GM23338 (cell line): ENCODE measurements at places on chromosomes 1 and 21. TPM values are rescaled to one million over a fixed set of nuclear protein-coding genes. Genes with fewer than 3 reads are reported as not detected.

GRCh38 chr21:24275616-24276015, 1331.7 kb downstream of the MRPL39 start:
- no peak overlapping the region for H3K27ac ChIP-seq
- no peaks in the 10 kb centered on the region for H3K36me3 ChIP-seq
- H3K27me3 ChIP-seq, result no peaks in the 10 kb centered on the region
- H3K4me3 ChIP-seq, result no peak overlapping the region
- no peaks in the 10 kb centered on the region for H3K4me1 ChIP-seq

GRCh38 chr1:201397675-201398074, 1.4 kb downstream of the LAD1 start:
- no peaks in the 10 kb centered on the region for H3K36me3 ChIP-seq
- peak overlapping the region; percentile 81; the same call in 1 of the 2 replicates for H3K4me3 ChIP-seq
- H3K4me1 ChIP-seq, result peaks cover 26% of the 10 kb centered on the region
- H3K27me3 ChIP-seq, result peaks cover 28% of the 10 kb centered on the region
- no peak overlapping the region for H3K27ac ChIP-seq

ABCG1 gene
- 4.4 and 7.3 TPM in 2 replicates for total RNA-seq

- H3K27me3 ChIP-seq, result no peaks in the 10 kb centered on the region
- H3K36me3 ChIP-seq, result no peaks in the 10 kb centered on the region; the same call in 1 of the 2 replicates
- H3K4me3 ChIP-seq, result no peak overlapping the region
- H3K27ac ChIP-seq, result no peak overlapping the region
These were observed 183.6 kb upstream of the UBE2U start for GRCh38 chr1:64019818-64020217.

GRCh38 chr21:42317826-42318746, 2.9 kb upstream of the TFF3 start:
- no peak overlapping the region for H3K4me3 ChIP-seq
- H3K27me3 ChIP-seq, result no peaks in the 10 kb centered on the region
- no peak overlapping the region for H3K27ac ChIP-seq
- peaks cover 11% of the 10 kb centered on the region; the same call in 1 of the 2 replicates for H3K4me1 ChIP-seq

GNG4 gene
- 49.2 and 53.5 TPM in 2 replicates for total RNA-seq

GRCh38 chr1:85289207-85289847, 12.9 kb upstream of the BCL10 start:
- H3K27me3 ChIP-seq, result no peaks in the 10 kb centered on the region
- DNase-seq, result no peak
- H3K27ac ChIP-seq, result no peak overlapping the region

- no peak overlapping the region for H3K27ac ChIP-seq
- H3K4me1 ChIP-seq, result no peaks in the 10 kb centered on the region
- H3K36me3 ChIP-seq, result no peaks in the 10 kb centered on the region
- no peak for DNase-seq
- H3K27me3 ChIP-seq, result no peaks in the 10 kb centered on the region
These were observed 11.6 kb upstream of the PTPN7 start for GRCh38 chr1:202172015-202172355.

DNA sequence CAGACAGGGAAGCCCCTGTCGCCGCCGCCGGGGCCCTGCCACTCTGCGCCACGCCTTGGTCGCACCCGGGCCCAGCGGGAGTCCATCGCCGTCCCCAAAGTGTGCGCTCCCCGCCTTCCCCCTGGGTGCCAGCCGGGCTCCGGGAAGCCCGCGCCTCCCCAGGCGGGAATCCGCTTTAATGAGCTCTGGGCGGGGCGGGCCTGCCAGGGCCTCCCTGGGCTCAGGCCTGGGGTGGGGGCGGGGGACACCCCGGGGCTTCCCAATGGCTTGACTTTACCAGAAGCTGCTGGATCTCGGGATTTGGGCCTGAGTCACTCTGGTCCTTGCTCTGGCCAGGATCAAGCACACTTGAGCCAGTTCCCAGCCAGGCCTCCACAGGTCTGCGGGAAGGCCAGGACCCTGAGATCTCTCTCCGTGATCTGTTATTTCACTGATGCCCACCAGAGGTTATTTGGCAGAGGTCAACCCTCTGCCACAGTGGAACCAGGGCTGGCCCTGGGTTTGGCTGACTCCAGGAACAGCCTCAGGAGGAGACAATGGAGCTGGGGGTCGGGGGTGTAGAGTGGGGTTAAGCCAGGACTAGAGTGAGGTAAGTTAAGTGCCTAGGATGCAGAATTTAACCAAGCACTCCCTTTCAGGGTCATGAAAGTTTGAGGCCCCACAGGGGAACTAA, 178.4 kb upstream of the EDN2 start:
- peaks cover 3% of the 10 kb centered on the region; the same call in 1 of the 2 replicates for H3K4me1 ChIP-seq
- peak overlapping the region; percentile 71 for H3K4me3 ChIP-seq
- no peaks in the 10 kb centered on the region for H3K36me3 ChIP-seq
- DNase-seq, result peak; percentile 37
- no peak overlapping the region for H3K27ac ChIP-seq

OR2L2 gene
- 0.07 TPM in 1 of 2 replicates, not detected in the other for total RNA-seq

KCNH1 gene
- total RNA-seq, result 0.19 and 0.28 TPM in 2 replicates

- no peaks in the 10 kb centered on the region for H3K27me3 ChIP-seq
- DNase-seq, result peak; percentile 41
- H3K36me3 ChIP-seq, result no peaks in the 10 kb centered on the region
- no peak overlapping the region for H3K4me3 ChIP-seq
- peaks cover 17% of the 10 kb centered on the region for H3K4me1 ChIP-seq
- no peak overlapping the region for H3K27ac ChIP-seq
These were observed 78.8 kb downstream of the C1orf21 start for GRCh38 chr1:184465489-184466146.

DNAJC28 gene
- 2.5 and 5.0 TPM in 2 replicates for total RNA-seq

DNA sequence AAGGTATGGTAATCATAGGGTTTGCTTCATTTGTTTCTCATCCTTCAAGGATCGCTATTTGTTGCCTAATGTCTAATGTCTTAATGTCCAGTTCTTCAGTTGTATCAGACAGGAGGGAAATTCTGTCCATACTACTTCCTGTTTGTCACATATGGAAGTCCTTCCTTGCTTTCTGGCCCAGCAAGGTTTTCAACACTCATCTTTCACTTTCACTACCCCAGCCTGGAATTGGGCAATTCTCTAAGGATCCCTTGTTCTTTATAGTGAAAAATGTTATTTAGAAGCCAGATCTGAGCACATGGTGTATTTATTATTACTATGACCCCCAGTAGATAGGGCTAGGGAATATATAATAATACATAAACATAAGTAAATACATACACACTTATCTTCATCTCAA, 50.6 kb upstream of the SLC35A3 start:
- H3K27me3 ChIP-seq, result no peaks in the 10 kb centered on the region
- no peaks in the 10 kb centered on the region for H3K4me1 ChIP-seq
- no peak overlapping the region for H3K4me3 ChIP-seq
- H3K27ac ChIP-seq, result no peak overlapping the region

- no peak overlapping the region for H3K27ac ChIP-seq
- H3K4me3 ChIP-seq, result no peak overlapping the region
- no peak for DNase-seq
- peaks cover 5% of the 10 kb centered on the region; the same call in 1 of the 2 replicates for H3K4me1 ChIP-seq
These were observed 49.2 kb downstream of the ALG14 start for GRCh38 chr1:95023399-95024043.

DNA sequence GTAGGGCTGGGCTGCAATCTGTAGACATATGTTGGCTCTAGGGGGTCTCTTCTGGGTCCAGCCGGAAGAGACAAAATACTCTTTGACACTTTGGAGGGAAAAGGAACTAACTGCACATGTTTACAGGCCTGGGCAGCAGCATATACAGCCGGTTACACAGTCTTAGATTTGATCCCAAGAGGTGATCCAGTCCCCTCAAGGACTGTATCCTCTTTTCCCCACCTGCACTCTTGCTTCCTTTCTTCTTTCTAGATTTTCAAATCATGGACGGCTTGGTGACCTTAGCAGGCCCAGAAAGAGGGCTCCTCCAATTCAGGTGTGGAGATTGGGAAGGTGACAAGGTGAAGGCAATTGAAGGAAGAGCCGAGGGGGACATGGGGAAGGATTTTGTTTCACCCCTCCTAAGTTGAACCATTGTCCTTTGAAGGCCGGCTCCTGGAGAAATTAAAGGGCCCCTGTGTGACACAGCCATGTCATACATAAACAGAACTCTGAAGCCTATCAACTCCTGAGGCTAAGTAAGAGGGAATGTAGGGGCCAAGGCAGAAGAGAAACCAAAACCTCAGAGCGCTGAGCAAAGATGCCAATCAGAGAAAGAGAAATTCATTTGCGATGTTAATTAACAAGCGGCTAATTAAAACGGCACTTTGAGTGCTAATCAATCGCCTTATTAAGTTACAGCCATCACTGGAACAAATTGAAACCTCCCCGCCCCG, 5.9 kb upstream of the BARHL2 start:
- no peaks in the 10 kb centered on the region for H3K36me3 ChIP-seq
- peaks cover 62% of the 10 kb centered on the region for H3K4me1 ChIP-seq
- no peak overlapping the region for H3K27ac ChIP-seq

GRCh38 chr1:191963781-191964455, 194.3 kb upstream of the RGS18 start:
- no peak for DNase-seq
- H3K4me3 ChIP-seq, result no peak overlapping the region
- H3K4me1 ChIP-seq, result no peaks in the 10 kb centered on the region
- no peaks in the 10 kb centered on the region for H3K27me3 ChIP-seq
- no peaks in the 10 kb centered on the region for H3K36me3 ChIP-seq

MIXL1 gene
- total RNA-seq, result 0.97 and 2.6 TPM in 2 replicates

DNA sequence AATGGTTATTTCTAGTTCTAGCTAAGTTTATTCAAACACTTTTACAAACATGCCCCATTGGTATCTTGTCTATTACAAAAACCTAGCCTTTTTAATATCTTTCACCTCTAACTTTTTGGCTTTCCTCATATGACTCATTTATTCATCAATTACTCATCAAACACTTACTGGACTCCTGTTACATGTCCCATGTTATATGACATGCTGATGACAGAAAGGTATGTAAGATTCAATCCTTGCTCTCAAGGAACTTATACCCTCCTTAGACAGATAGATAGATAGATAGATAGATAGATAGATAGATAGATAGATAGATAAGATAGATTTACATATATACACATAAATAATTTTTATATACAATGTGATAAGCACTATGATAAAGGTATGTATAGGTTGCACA, 33.9 kb upstream of the INSL5 start:
- H3K4me3 ChIP-seq, result no peak overlapping the region
- DNase-seq, result no peak
- no peaks in the 10 kb centered on the region for H3K27me3 ChIP-seq
- no peaks in the 10 kb centered on the region for H3K36me3 ChIP-seq
- H3K27ac ChIP-seq, result no peak overlapping the region
- no peaks in the 10 kb centered on the region for H3K4me1 ChIP-seq

DRAM2 gene
- total RNA-seq, result 45.9 and 74.6 TPM in 2 replicates

- H3K36me3 ChIP-seq, result no peaks in the 10 kb centered on the region
- peaks cover 8% of the 10 kb centered on the region; the same call in 1 of the 2 replicates for H3K4me1 ChIP-seq
- peak; percentile 35 for DNase-seq
- no peak overlapping the region for H3K27ac ChIP-seq
- H3K4me3 ChIP-seq, result no peak overlapping the region
These were observed 49.0 kb downstream of the OMA1 start for GRCh38 chr1:58497499-58497898.

HCN3 gene
- total RNA-seq, result 3.5 and 4.9 TPM in 2 replicates

DNA sequence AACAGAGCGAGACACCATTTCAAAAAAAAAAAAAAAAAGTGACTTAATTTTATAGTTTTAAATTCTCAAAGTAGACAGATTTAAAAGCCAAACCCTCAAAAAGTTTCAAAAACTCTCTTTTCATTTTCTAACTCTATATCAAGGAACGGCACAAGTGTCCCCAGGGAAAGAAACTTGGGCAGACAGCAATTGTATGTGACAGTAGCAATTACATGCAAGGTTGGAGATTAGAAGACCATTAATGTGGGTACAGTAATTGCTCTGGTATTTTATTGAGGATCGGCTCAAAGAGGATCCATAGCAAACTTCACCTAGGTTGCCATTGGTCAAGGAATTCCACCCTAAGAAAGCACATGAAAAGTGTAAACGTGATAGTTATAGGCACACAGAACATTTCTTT, 46.2 kb downstream of the ACBD6 start:
- no peaks in the 10 kb centered on the region for H3K36me3 ChIP-seq
- no peaks in the 10 kb centered on the region for H3K27me3 ChIP-seq
- H3K27ac ChIP-seq, result no peak overlapping the region
- DNase-seq, result no peak

DNA sequence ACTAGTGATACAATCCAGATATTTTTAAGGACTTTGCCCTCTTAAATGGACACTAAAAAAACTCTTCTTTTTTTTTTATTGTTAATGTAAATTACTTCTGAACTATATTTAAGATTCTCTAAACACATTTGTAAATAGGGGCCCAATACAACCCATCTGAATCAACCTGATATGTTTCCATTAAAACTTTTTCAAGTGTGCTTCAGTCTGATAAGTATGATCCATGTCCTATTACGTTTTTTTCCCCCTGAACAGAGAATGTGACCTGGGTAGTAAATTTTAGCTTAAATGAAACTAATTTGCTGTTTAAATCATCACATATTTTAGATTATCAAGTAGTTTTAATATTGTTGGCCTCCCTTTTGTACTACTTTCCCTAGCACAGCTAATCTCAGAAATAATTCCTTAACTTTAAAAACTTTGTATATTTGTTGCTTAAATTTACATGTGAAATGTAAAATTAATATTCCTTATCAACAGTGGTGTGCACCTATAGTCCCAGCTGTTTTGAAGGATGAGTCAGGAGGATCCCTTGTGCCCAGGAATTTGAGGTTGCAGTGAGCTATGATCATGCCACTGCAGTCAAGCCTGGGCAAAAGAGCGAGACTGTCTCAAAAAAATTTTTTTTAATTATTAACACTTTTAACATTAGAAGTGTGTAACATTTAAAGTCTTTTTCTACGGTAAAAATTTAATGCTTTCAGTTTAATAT, 3.0 kb upstream of the PKN2 start:
- DNase-seq, result no peak
- no peak overlapping the region for H3K4me3 ChIP-seq
- H3K27ac ChIP-seq, result no peak overlapping the region
- H3K4me1 ChIP-seq, result peaks cover 4% of the 10 kb centered on the region
- H3K27me3 ChIP-seq, result no peaks in the 10 kb centered on the region
